ENCODE measurements at places on chromosomes 7 and 10.

DNA sequence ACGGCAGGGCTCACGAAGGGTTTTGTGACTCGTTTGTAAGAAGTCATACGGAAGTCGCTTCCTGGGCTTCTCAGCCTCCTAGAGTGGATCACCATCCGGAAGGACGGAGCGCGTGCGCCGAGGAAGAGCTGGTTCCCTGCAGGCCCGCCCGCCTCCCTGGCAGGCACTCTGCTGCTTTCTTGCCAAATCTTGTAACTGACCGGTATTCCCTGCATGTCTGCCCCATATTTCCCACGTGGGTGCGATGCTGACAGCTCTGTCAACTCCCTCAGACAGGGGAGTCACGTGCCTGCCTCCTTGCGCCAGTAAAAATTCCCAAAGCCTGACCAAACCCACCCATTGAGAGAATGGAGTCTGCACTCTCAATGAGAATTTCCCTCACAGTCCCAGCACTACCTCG is 12.7 kb downstream of the SHH start:
- no peak for DNase-seq

DNA sequence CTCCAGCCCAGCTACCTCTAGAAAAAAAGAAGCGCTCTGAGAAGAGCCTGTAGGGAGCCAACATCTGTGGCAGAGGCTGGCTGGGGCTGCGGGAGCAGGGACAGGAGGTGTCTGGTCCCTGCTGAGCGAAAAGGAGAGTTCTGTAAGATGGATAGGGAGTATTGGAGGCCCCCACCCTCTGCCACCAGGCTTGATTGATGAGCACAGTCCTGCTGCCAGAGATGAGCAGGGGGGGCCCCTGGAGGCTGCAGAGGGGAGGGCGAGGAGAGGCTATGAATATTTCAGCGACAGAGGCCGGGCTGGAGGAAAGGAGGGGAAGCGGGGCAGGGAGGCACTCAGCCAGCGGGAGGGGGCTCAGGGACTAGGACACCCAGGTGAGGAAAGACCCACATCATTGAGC is 44.5 kb upstream of the HSPB1 start:
- DNase-seq: no peak

DNA sequence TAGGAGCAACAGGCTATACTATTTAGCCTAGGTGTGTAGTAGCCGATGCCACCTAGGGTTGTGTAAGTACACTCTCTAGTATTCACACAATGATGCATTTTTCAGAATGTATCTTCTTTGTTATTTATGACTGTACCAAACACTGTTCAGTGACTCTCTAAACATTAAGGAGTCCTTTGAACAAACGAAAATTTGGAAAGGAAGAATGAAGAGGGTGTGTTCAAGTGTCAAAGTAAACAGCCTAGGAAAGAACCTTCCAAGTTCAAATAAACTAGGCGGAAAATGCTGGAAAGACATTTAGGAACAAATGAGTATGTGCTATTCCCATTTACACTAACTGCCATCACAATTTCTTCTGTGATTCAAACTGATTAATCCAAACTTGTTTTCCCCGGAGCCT is 142.4 kb downstream of the CHCHD3 start:
- DNase-seq: no peak

- no peak for DNase-seq
Measured at GRCh38 chr7:47198159-47198558, 383.8 kb downstream of the TNS3 start.

DNA sequence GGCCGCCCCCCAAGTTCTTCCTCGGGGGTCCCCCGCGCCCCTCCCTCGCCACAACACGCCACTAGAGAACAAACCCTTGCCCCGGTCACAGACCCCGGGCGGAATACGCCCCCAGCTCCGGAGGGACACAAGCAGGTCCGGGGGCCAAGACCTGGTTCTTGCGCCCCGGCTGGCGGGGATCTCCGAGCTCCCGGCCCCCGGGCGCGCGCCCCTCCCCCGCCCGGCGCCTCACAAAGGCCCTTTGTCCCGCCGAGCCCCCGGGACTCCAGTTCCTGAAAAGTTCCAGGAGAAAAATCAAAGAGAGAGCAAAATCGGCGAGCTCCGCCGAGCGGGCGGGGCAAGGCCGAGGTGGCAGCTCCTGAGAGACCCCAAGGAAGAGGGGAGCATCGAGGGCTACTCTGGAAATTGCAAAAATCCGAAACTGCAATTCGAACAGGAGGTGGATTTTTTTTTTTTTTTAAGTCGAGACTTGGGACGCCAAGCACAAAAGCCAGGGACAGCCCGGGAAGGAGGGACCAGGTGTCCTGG is 4.0 kb downstream of the TNRC18 start:
- peak; percentile 18 for DNase-seq

GRCh38 chr10:17062955-17063484 is 66.6 kb downstream of the CUBN start:
- no peak for DNase-seq

GRCh38 chr10:1873661-1874315 is 136.5 kb upstream of the ADARB2 start:
- no peak for DNase-seq

DNA sequence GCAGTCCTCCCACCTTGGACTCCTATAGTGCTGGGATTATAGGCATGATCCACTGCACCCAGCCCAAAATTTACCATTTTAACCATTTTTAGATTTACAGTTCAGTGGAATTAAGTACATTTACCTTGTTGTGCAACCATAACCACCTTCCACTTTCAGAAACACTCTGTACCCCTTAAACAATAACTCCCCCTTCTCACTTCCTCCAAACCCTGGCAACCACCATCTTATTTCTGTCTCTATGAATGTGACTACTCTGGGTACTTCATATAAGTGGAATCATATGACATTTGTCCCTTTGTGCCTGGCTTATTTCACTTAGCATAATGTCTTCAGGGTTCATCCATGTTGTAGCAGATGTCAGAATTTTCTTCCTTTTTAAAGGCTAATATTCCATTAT is 33.6 kb downstream of the SUFU start:
- no peak for DNase-seq

GRCh38 chr10:119350502-119351097 is 143.2 kb downstream of the GRK5 start:
- no peak for DNase-seq

DNA sequence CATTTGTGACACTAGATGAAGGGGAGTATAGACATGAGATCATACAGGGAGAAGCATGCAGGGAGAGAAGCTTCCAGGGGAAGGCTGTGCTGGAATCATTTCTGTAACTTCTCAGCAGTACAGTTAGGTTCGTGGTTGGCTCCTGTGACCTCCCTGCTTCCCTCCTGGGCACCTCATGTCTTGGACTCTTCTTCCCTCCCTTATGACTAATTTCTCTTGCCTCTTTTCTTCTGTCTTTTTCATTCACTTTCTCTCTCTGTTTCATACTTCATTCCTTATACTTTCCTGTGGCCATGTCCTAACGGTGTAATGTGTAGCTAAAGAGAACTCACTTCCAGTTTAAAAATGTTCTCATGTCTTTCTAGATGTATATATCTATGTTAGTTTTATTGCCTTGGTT is 19.1 kb upstream of the HKDC1 start:
- no peak for DNase-seq

DNA sequence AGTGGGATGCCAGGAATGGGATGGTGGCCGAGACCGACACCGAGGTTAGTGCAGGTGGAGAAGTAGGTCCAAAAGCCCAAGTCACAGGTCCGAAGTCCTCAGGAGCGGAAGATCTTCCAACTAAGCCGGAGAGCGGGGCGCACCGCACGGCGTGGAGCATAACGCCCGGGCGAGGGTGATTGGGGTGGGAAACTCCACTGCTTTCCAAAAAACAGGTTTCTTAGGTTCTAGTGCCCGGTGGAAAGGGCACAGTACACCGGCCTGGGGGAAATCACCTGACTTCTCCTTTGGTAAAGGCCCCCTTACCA is 11.4 kb upstream of the SPAG6 start:
- DNase-seq: no peak

GRCh38 chr10:131857156-131858117 is 43.4 kb upstream of the PPP2R2D start:
- DNase-seq: no peak

GRCh38 chr10:35574924-35575352 is 30.2 kb upstream of the GJD4 start:
- no peak for DNase-seq

- no peak for DNase-seq
Measured at GRCh38 chr10:81865581-81865980, 9.4 kb upstream of the NRG3 start.

- peak; percentile 26 for DNase-seq
Measured at GRCh38 chr7:23299770-23300300, 696 bp downstream of the MALSU1 start.

- DNase-seq: no peak
Measured at GRCh38 chr7:159078193-159078910, 66.3 kb downstream of the VIPR2 start.

GRCh38 chr10:120011359-120012130 is 119.0 kb downstream of the SEC23IP start:
- DNase-seq: no peak

DNA sequence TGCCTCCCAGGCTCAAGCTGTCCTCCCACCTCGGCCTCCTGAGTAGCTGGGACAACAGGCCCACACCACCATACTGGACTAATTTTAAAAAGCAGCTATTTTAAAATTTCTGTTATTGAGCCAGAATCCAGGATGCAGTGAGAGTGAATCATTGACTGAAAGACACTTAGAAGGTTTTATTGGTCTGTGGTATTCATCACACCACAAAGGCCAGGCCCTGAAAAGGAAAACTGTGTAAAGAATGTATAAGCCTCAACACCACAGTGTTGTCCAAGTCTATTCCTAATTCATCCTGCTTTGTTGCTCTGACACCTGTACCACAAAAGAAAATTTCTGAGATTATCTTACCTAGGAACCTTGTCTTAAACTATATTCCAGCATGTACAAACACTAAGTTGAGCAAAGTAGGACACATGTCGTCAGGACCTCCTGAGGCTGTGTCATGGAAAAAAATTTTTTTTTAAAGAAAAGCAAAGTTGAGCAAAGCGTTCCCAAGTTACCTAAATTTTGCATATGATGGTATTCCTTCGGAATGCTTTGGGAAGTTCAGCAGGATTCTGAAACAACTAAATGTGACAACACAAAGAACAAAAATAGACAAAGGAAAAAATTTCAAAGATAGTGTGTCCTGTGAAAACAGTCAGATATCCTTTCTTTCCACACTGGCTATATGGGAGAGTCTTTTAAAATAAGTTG is 129.6 kb upstream of the MKLN1 start:
- no peak for DNase-seq

GRCh38 chr10:23951841-23952240 is 257.1 kb upstream of the KIAA1217 start:
- DNase-seq: no peak

GRCh38 chr7:105011831-105012502 is 2.0 kb upstream of the KMT2E start:
- DNase-seq: peak; percentile 36

DNA sequence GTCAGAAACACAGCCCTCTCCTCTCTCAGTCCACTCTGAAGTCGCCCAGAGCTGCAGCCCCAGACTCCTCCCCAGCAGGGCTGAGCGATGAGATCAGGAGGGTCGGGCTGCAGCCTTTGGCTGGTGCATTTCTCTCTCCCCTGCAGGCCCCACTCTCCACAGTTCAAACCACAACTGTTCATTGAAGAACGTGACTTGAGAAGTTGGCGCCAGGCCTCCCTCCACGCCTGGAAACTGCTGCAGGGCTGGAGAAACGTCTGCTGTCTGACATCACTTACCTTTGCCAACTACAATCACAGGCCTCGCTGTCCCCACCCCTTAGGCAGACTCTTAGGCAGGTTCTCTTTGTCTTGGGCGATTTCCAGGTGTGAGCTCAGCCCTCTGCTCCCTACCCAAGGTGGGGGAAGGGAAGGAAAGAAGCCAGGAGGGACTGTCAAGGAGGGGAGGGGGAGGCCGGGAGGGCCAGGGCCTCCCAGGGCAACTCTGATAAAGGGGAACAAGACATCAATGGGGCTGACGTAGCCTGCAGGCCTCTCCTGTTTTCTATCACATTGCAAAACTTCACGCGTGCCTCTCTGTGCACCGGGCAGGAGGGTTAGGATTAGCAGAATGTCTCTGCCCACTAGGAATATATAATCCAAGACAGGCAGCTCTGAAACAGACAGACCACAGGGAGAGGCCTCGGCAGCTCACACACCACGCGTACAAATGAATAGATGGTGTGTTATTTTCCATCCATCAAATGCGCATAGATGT is 32.7 kb downstream of the CALML5 start:
- DNase-seq: no peak

- no peak for DNase-seq
Measured at GRCh38 chr10:133287832-133288500, 11.3 kb upstream of the ADAM8 start.

DNA sequence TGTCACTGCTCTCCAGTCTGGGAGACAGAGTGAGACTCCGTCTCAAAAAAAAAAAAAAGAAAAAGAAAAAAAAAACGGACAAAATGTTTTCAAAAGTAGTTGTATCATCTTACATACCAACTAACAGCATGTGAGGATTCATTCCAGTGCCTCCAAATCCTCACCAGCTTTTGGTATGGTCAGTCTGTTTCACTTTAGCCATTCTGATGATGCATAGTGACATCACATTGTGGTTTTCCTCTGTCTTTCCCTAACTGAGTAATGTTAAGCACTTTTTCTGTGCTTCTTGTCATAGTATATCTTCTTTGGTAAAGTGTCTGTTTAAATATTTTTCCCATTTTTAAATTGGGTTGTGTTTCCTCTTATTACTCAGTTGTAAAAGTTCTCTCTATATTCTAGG is 251.4 kb upstream of the CTBP2 start:
- no peak for DNase-seq

- DNase-seq: no peak
Measured at GRCh38 chr10:18683427-18683826, 24.2 kb downstream of the ARL5B start.

- peak; percentile 2 for DNase-seq
Measured at GRCh38 chr7:138358850-138359341, 101.2 kb upstream of the TRIM24 start.

DNA sequence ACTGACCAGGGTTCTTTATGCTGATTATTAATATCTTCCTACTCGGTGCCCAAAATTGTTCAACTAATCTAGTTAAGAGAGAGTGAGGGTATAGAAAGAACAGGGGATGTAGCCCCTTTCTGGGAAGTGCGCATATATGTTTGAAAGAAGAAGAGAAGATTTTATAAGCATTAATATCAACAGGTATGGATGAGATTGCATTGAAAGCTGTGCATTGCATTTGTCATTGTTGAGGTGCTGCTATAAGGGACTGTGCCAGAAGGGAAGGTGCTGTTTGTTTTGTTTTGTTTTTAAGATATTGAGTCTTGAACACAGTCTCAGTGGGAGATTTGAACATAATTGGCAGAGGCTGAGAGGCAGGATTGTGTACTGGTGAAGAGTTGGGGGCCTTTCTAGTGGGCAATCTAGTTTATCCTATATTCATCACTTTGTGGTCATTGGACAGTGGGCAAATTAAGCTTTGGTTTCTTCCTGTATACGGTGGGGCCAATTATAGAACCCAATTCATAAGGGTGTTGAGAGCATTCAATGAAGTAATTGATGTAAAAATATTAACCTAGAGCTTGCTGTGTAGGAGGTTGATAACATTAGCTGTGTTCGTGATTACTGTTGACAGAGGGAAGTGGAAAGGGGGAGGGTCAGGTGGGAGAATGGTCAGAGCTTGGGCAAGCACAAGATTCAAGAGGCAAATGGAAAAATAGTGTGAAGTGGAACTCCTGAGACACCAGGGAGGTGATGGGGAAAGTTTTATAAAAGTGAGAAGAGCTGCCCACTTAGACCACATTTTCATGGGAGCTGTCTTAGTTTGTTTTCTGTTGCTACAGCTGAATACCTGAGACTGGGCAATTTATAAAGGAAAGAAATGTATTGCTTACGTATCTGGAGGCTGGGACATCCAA is 19.9 kb upstream of the PCGF5 start:
- no peak for DNase-seq

- DNase-seq: no peak
Measured at GRCh38 chr7:130867039-130867438, 133.0 kb upstream of the KLF14 start.
